ENCODE measurements at places on chromosomes 13 and 19. TPM values are rescaled to one million over a fixed set of nuclear protein-coding genes. Genes with fewer than 3 reads are reported as not detected.

DNA sequence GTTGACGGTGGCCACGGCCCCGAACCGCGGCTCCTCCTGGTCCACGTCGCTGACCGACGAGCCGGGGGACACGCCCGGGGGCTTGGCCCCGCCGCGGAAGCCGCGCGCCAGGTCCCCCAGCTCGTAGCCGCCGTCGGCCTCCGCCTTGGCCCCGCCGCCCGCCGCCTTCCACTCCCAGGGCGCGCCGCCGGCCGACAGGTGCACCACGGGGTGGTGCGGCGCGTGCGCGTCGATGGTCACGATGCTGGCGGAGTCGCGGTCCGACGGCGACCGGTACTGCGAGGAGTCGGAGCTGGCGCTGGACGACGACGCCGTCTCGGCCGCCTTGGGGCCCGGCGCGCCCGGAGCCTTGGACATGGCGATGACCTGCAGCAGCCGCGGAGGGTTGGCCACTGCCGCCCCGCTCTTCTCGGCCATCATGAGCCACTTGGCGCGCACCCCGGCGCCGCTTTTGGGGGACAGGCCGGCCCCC, 9.0 kb downstream of the PLPPR3 start:
- no peak for DNase-seq

- no peak for DNase-seq
Observed at GRCh38 chr13:26864576-26864975, 104.0 kb upstream of the GPR12 start.

- DNase-seq = no peak
Observed at GRCh38 chr19:46890423-46891170, 29.8 kb downstream of the ARHGAP35 start.

The SPRED3 gene
- polyA plus RNA-seq = 0.20 TPM
